Pancreas (tissue), 10 donors: ENCODE measurements at places on chromosomes 5 and 9. TPM values are rescaled to one million over a fixed set of nuclear protein-coding genes. Genes with fewer than 3 reads are reported as not detected.

The CER1 gene
- total RNA-seq, result not detected

The ST8SIA4 gene
- total RNA-seq, result 0.85 TPM

The IFNB1 gene
- total RNA-seq, result not detected

The SPINK4 gene
- not detected for total RNA-seq

The FABP6 gene
- not detected for total RNA-seq

GRCh38 chr5:125576822-125577221 is 830.4 kb upstream of the ZNF608 start:
- no peak for DNase-seq

The ACER2 gene
- total RNA-seq, result 4.9 TPM

The OTP gene
- not detected for total RNA-seq

- no peak for DNase-seq
Observed at GRCh38 chr5:2298781-2299180, 416.1 kb upstream of the IRX4 start.

The ADAMTS16 gene
- 2.0 TPM for total RNA-seq

DNA sequence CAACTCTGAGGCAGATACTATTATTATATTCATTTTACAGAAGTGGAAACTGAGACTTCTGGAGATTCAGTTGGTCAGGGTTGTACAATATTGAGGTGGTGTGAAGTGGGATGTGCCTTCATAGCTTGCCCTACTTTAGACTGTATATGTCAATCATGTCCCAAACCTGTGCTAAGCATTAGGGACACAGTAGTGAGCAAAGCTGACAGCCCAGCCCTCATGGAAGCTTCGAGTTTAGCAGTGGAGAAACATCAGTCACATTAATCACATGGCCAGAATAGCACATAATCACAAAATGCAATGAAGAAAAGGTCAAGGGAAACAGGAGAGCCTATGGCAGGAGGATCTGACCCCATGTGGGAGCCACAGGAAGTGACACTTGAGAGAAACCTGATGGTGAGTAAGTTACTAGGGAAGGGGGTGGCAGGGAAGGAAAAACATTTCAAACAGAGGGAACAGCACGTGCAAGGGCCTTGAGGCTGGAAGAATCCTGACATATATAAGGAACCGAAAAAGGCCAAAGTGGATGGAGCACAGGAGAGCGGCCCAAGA is 20.5 kb upstream of the RALGPS1 start:
- no peak for DNase-seq

The ORM2 gene
- 3.1 TPM for total RNA-seq

DNA sequence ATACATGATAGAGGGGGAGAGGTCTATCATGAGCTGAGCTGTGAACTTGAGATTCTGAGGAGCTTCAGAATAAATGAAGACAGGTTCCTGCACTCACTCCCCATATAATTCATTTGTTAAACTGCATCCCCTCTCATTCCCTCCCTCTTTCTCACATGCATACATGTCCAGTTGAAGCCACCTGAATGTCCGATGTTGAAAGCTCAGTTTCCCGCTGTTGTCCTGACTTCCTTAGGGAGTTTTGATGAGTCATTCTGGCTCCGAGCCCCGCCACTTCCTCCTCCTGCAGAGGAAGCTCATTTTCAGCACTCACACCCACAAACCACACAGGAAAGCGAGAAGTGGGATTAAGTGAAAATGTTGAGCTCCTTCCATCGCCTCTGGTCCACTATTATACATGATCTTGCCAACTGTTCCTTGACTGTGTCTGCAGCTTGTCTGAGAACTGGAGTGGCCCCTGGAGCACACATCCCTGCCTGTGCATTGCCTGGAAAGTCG is 121.2 kb downstream of the CEMIP2 start:
- peak; percentile 3 for DNase-seq

DNA sequence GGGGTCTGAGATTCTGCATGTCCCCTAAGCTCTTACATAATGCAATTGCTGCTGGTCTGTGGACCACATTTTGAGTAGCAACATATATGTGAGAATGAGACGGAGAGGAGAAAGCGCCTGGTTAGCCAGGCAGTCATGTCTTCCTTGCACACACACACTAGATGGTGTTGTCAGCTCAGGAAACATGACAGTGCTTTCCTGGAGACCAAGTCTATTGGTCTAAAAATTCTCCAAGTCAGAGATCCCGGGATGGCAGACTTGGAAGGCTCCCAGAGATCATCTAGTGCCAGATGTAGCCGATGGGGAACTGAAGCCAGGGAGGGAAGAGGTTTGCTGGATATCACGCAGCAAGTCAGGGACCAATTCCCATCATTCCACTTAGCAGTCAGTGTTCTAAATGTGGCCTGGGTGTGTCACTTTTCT is 53.4 kb downstream of the GALNT12 start:
- no peak for DNase-seq

The FGD3 gene
- 10.4 TPM for total RNA-seq

GRCh38 chr5:606526-607399 is 5.4 kb upstream of the CEP72 start:
- DNase-seq, result peak; percentile 49

The PPP1R2B gene
- not detected for total RNA-seq

- DNase-seq, result no peak
Observed at GRCh38 chr5:126648471-126648870, 47.7 kb downstream of the PHAX start.

- DNase-seq, result no peak
Observed at GRCh38 chr5:149317281-149318048, 27.8 kb upstream of the GRPEL2 start.

- no peak for DNase-seq
Observed at GRCh38 chr5:87150630-87151029, 117.1 kb upstream of the RASA1 start.

DNA sequence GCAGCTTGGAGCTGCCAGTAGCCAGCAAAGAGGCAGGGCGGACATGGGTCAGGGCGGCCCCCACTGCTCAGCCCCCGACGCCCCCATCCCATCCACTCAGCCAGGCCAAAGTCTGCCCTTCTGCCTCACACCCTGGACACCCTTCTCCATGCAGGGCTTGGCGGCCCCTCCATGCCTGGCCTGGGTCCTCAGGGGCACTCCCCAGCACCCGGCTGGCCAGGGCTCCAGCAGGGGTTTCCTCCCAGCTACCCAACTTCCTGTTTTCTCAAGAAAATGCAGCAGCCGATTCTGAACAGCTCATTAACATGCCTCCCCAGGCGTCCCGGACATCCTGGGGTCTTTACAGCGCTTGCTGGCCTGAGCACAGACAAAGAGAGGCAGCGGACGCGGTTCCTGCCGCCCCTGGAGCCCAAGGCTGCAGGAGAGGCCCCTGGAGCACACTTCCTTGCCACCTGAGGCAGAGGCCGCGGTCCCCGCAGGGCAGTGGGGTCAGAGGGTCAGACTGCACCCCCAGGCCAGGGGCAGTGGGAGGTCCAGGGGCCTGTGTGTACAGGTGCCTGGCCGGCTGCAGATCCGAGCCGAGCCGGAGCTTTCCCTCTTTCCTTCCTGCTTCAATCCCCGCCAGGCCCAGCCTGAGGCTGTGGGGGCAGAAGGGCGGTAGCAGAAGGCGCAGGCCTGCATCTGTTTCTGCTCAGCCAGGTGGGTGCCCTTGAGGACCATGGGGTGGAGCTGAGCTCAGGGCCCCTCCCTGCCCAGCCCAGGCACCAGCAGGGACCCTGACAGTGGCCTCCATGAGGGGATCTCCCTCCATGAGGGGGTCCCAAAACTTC is 18.7 kb upstream of the NRARP start:
- peak; percentile 35 for DNase-seq

- DNase-seq, result no peak
Observed at GRCh38 chr9:133144904-133145851, 18.5 kb downstream of the GBGT1 start.

GRCh38 chr5:172149073-172149472 is 39.0 kb downstream of the STK10 start:
- no peak for DNase-seq

DNA sequence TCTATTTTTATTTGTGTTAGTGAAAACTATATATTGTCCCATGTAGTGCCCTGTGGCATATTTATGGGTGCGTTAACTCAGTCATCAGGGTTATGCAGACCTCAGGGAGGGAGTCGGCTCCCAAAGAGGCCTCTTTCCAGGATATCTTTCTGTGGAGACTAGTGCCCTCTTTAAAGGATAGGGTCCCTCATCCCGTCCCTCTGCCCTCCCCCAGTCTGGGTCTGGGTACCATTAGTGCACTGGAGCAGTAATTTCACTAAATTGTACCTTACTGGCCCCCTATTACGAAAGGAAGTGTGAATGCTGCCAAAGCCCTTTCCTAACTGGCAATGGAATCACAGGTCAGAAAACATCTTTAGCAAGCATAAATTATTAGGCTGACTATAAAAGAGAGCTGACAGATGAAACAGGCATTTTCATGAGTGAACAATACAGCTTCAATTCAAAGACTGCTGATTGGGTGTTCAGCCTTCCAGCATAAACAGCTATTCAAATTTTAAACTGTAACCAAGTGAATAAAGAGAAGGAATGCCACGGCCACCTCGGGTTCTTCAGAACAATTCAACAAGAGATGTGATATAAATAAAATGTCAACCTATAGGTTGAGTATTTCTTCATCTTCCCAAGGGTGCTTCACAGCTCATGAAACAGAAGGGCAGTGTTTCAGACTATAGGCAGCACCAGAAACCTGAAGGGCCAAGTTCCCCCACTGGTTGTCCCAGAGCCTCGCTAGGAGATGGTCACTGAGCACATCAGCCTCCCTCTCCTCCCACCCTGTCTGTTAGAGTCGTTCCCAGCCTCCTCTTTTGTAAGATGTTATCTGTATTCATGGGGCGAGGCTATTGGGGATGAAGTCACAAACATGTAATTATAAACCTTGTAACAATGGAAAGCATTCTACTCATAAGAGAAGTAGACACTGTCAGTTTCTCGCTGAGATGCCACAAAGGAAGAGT is 318.7 kb downstream of the TMEM161B start:
- DNase-seq, result no peak

The MEGF10 gene
- 0.04 TPM for total RNA-seq

The SPINK1 gene
- 18,351 TPM for total RNA-seq

DNA sequence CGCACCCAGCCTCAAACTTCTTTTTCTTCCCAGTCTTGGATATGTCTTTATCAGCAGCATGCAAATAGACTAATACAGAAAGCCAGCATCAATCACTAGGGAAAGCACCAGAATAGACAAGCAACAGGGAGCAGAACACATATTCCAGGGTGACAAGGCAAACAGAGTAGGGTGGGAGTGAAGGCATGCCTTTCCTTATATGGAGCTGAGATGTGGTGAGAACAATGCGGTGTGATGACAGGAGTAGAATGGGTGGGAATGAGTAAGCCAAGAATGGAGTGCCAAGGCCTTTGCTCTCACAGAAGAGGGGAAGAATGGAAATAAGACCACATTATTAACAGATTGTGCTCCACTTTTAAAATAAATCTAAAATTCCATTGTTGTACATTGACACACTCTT is 115.6 kb downstream of the CETN3 start:
- DNase-seq, result no peak

GRCh38 chr5:110623874-110624273 is 102.6 kb downstream of the TMEM232 start:
- no peak for DNase-seq

- no peak for DNase-seq
Observed at GRCh38 chr9:26181836-26182235, 503.6 kb upstream of the TUSC1 start.

DNA sequence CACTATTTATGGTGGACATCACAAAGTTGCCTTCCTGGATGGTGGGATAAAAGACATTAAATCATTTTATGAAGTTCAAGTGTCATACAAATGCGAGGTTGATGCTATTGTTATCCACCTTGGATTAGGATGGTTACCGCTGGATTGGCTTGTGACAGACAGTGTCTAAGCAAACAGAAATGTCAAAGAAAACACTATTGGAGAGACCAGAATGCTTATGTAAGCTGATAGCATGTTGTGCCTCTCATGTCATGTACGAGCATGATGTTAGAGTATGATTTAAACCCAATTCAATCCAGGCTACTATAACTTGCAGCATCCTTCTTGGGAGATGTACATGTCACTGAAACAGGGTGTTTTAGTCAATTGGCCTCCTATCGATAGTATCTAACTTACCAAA is 178.8 kb upstream of the C9orf72 start:
- no peak for DNase-seq

- DNase-seq, result no peak
Observed at GRCh38 chr5:95838001-95838520, 15.5 kb upstream of the GLRX start.

DNA sequence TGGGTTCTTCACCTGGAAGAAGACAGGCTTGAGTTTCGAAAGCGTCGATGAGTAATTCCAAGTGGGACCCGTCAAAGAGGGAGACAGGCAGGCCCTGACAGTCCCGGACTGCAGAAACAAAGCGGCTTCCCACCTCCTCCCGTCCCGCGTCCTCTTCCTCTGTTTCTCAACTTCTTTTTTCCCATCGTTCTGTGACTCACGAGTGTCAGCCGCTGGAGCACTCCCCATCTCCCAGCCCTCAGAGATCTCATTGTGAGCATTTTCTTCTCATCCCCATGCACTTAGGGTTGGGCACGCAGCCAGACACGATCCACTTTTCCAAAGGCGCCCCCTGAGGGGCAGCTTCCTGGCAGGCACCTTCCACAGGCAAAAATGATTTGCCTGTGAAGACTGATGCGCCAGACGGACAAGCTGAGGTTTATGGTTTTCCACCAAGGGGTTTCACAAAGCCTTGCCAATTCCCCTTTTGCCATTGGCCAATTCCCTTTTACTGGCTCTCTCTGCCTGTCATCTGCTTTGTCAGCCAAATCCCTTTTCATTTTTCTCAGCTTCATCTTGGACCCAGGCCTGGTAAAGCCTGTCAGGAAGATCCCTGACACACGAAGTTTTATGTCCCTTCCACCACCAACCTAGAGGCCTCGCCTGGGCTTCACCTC is 86.5 kb upstream of the ANKRD55 start:
- no peak for DNase-seq

DNA sequence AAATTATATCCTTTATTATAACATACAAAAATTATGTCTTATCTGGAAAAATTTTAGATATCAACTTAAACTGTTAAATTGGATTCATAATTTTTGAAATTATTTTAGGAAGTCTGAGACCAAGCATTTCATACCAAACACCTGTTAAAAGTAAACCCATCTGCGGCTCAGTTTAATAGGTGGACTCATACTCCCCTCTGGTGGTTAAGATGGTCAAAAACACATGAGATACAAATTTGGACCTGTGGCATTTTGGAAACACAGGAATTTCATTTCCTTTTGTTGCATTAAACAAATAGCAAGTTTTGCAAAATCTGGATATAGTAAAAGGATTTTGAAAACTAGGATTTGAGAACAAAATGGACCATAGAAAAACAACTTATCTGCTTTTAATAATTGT is 53.7 kb downstream of the RGMB start:
- DNase-seq, result no peak

The AQP3 gene
- total RNA-seq, result 19.0 TPM

DNA sequence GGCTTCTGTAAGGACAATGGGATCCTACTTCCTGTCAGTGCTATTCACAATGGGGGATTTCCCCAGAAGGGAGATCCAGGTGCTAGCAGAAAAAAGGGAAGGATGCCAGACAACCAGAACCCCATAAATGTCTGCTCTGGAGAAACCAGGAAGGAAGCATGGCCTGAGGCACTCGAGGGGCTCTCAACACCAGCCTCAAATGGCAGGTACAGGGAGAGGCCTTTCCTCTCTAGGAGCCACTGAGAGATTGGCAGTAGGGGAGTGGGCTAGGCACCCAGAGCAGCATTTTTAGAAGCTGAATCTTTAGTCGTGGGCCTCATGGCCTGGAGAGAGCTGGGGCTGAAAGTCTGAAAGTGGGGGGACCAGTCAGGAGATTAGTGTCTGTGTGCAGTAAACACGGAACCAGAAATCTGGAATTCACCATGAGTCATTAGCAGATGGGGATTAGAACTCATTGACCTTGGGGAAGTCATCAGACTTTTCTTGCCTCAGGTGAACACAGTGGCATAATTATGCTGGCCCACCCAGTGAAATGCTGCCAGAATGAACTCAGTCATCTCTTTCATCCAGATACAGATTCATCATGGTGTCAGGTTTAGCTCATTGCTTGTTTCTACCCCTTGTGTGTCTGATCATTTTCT is 28.3 kb downstream of the ARHGEF28 start:
- no peak for DNase-seq

The IL9 gene
- total RNA-seq, result not detected

The FAM114A2 gene
- total RNA-seq, result 26.4 TPM
